B cell (primary cell): ENCODE measurements at places on chromosomes 7 and 10. TPM values are rescaled to one million over a fixed set of nuclear protein-coding genes. Genes with fewer than 3 reads are reported as not detected.

DNA sequence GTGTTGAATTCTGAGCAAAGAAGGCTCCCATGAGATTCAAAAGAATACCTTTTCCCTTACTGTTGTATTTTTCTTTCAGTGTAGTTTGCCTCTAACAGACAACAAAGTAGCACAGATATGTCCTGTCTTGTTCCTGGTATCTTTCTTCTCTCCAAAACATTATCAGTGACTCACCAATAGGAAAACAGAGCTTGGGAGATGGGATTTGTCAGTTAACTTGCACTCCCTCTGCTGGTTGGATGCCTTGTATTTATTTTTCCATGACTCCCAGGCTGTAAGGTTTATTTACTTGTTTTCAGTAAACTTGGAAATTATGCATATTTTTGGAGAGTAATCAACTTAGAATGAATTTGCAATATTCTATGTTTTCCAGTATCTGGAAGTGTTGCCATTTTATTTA lies 129.7 kb downstream of the SAMD9 start:
- no peak for DNase-seq

GRCh38 chr10:42970451-42971250 lies 106.2 kb upstream of the RET start:
- DNase-seq, result no peak

DNA sequence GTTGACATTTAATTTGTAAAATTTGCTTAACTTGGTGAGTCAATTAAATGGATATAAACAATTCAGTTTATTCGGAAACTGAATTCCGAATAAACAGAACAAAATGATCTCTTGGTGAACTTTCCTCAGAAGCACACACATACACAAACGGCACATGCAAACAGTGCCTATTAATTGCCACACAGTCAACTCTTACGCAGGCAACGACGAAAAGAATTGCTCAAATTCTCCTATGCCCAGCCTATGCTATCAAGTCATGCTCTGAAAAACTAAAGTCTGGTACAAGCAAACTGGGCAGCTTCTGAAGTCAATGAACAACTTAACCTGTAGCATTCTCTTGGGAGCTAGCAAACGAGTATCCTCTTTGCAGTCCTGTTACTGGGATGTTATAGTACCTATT lies 38.8 kb upstream of the ASL start:
- no peak for DNase-seq

Gene HMX2
- not detected in 2 replicates for total RNA-seq
